ENCODE measurements at places on chromosomes 2 and 18. TPM values are rescaled to one million over a fixed set of nuclear protein-coding genes. Genes with fewer than 3 reads are reported as not detected.
A peak's percentile ranks its signal among the peaks of the same experiment; 100 is the strongest.

Gene CRACDL
- 0.12 TPM for polyA plus RNA-seq

Gene RHBDD1
- 23.4 TPM for polyA plus RNA-seq

- peaks cover 2% of the 10 kb centered on the region for H3K36me3 ChIP-seq
- H3K27me3 ChIP-seq = no peaks in the 10 kb centered on the region
- H3K4me1 ChIP-seq = peaks cover 29% of the 10 kb centered on the region
- H3K4me3 ChIP-seq = no peak overlapping the region
Measured at GRCh38 chr18:76386886-76387285, 108.2 kb downstream of the ZNF516 start.

DNA sequence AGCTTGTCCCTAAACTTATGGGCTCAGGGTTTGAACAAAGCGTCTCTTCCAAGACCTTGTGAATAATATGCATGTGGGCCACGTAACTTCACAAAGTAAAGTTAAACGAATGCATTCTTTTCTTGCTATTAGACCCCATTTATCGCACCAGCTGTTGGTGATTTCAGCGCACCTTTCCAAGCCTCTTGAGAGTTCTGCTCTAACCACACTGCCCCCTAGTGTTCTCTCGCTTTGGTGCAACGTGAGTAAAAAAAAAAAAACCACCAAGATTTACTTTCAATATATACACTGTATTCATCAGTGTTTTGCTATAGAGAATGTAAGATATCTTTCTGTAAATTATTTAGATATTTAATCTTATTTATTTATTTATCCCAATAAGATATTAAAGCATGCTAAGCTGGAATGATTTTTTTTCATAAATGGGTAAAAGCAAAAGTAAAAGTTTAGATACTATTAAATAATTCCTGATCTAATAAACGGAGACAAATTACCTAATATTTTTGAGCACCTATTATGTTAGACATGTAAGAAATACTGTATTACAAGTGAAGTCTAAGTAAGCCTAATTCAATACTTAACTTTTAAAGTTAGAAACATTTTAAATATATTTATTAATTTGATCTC lies 459.5 kb downstream of the DLGAP1 start:
- no peaks in the 10 kb centered on the region for H3K4me1 ChIP-seq
- no peaks in the 10 kb centered on the region for H3K36me3 ChIP-seq
- DNase-seq = peak; percentile 38
- H3K4me3 ChIP-seq = no peak overlapping the region
- no peak overlapping the region for H3K27ac ChIP-seq

Gene REEP1
- 0.16 TPM for polyA plus RNA-seq

Gene DES
- polyA plus RNA-seq = not detected

DNA sequence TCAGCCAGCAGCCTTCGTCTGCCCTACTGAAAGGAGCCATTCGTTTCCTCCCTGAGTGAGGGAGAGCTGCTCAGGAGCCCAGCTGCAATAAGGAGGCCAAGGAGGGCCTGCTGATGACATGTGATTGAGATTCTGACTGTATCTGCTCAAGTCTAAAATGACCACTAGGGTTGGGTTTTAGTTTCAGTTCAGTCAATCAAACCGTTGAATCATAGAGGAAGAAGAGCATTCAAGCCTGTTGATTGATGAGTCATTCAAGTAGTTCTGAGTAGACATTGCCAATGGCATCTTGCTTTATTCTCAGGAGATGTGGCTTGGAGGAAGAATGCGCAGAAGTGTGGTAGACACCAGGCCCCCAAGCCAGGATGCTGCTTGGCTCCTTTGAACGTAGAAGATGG lies 19.9 kb upstream of the BCL2L11 start:
- H3K4me3 ChIP-seq = no peak overlapping the region
- H3K36me3 ChIP-seq = no peaks in the 10 kb centered on the region
- H3K4me1 ChIP-seq = peaks cover 9% of the 10 kb centered on the region
- peak; percentile 78 for DNase-seq
- H3K27ac ChIP-seq = no peak overlapping the region
- H3K27me3 ChIP-seq = no peaks in the 10 kb centered on the region

DNA sequence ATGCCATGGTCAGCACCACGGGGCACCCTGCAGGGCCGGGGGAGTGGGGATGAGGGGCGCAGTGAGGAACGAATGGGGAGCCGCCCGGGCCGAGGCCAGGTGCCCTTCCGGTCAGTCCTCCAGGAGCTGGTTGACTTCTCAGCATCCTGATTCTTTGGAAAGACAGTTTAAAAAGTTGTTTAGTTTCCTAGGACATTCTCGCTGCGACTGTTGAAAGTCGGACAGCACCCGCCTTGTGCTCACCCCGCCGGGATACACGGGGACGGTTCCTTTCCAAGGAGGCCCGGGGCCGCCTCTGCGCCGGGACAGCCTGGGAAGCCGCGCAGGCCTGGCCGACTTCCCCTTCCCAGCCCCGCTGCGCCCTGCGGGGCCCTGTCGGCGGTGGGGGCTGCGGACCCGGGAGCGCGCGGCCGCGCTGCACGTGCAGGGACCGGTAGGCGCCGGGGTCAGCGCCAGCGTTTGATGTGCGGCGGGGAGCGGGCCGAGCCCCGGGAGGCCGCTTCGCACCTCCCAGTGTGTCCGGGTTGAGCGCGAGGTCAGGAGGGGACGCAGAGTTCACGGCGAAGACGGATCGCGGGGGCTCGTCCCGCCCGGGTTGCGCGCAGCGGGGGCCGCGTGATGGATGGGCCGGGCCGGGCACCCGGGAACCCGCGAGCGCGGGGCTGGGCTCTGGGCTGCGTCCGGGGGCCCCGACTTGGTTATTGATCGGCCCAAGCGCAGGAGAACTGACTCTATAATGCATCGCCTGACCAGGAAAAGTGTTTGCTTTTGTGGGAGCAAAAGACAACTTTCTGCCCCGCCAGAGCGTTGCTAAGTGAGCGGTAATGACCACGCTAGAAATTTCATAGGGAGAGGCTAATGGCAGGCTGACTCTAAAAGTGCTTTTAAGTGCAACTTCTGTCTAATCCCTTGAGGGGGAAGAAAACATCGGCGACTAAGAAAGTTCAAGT lies 28.0 kb upstream of the SMIM21 start:
- no peaks in the 10 kb centered on the region for H3K36me3 ChIP-seq
- DNase-seq = no peak
- H3K4me3 ChIP-seq = no peak overlapping the region
- H3K4me1 ChIP-seq = no peaks in the 10 kb centered on the region

Gene MBD5
- 19.3 TPM for polyA plus RNA-seq

GRCh38 chr18:69628774-69629359 lies 228.2 kb downstream of the DOK6 start:
- no peaks in the 10 kb centered on the region for H3K27me3 ChIP-seq
- H3K27ac ChIP-seq = no peak overlapping the region
- no peak overlapping the region for H3K4me3 ChIP-seq
- H3K36me3 ChIP-seq = no peaks in the 10 kb centered on the region
- H3K4me1 ChIP-seq = no peaks in the 10 kb centered on the region

Gene LRP1B
- polyA plus RNA-seq = not detected

GRCh38 chr18:50671376-50671775 lies 111.5 kb downstream of the MAPK4 start:
- no peak overlapping the region for H3K4me3 ChIP-seq
- no peak overlapping the region for H3K27ac ChIP-seq
- no peaks in the 10 kb centered on the region for H3K36me3 ChIP-seq
- H3K4me1 ChIP-seq = no peaks in the 10 kb centered on the region
- DNase-seq = no peak

DNA sequence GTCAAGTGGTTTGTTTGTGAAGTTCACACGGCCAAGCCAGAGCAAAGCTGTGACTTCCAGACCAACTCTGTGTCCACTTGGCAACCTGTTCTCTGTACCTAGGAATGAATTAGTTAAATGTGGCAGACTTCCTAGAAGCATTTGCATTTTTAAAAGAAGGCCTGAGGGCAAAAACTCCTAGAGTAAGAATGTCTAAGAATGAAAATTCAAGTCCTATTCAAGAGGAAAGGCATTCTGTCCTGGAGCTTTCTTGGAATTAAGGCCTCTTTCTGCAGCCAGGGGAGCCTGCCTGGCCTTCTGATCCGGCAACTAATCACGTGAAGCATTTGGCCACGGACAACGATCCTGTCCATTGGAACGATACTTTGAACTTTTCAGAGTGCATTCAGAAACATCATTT lies 155.0 kb downstream of the SETBP1 start:
- DNase-seq = no peak
- H3K27me3 ChIP-seq = no peaks in the 10 kb centered on the region
- peaks cover 16% of the 10 kb centered on the region for H3K4me1 ChIP-seq
- H3K36me3 ChIP-seq = no peaks in the 10 kb centered on the region
- H3K27ac ChIP-seq = no peak overlapping the region
- no peak overlapping the region for H3K4me3 ChIP-seq

GRCh38 chr2:137654046-137654445 lies 310.2 kb upstream of the HNMT start:
- no peak overlapping the region for H3K27ac ChIP-seq
- H3K4me1 ChIP-seq = no peaks in the 10 kb centered on the region
- DNase-seq = no peak
- H3K27me3 ChIP-seq = no peaks in the 10 kb centered on the region

- H3K36me3 ChIP-seq = peaks cover 13% of the 10 kb centered on the region
- H3K4me3 ChIP-seq = no peak overlapping the region
- DNase-seq = peak; percentile 26
- 0 out of 2 replicates have a peak overlapping the region, but pooled peaks have one; percentile 6 for H3K27ac ChIP-seq
- peaks cover 3% of the 10 kb centered on the region for H3K4me1 ChIP-seq
- no peaks in the 10 kb centered on the region for H3K27me3 ChIP-seq
Measured at GRCh38 chr2:33583194-33583938, 15.7 kb downstream of the FAM98A start.

DNA sequence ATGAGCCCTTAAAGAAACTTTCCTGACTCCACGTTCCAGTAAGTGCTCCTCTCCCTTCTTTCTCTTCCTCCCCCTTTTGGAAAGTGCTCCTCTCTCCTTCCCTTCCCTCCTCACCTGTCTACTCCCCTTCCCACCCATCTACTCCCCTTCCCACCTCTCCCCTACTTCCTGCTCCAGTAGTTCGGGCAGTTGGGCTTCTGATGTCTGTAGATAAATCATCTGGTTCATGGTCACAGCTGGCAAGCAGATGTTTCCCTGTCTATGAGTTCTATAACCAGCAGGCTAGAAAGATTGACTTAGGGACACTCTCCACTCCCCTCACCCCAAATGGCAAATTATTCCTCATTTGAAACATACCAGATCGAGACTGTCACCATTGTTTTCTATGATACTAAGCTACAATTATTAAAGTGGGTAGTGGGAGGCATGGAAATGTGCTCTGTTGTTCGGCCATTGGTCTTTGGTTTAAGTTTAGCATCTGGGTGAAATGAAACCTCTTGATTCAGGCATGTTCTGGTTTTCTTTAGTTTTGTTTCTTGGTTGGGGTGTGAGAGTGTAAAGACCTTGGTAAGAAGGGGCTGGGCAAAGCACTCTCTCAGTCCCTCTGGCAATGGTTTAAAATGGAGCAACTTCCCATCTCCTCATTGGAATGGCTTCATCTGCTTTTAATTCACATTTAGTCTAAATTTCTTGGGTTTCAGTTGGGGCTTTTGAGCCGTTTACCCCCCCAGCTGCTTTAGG lies 413.2 kb upstream of the SPRED2 start:
- H3K36me3 ChIP-seq = no peaks in the 10 kb centered on the region
- no peaks in the 10 kb centered on the region for H3K4me1 ChIP-seq
- no peaks in the 10 kb centered on the region for H3K27me3 ChIP-seq
